Renal cortex interstitium (tissue), 15 donors: ENCODE measurements at places on chromosomes 6 and 20.

- DNase-seq = no peak
These were observed 681 bp downstream of the DIDO1 start for GRCh38 chr20:62925420-62926228.

DNA sequence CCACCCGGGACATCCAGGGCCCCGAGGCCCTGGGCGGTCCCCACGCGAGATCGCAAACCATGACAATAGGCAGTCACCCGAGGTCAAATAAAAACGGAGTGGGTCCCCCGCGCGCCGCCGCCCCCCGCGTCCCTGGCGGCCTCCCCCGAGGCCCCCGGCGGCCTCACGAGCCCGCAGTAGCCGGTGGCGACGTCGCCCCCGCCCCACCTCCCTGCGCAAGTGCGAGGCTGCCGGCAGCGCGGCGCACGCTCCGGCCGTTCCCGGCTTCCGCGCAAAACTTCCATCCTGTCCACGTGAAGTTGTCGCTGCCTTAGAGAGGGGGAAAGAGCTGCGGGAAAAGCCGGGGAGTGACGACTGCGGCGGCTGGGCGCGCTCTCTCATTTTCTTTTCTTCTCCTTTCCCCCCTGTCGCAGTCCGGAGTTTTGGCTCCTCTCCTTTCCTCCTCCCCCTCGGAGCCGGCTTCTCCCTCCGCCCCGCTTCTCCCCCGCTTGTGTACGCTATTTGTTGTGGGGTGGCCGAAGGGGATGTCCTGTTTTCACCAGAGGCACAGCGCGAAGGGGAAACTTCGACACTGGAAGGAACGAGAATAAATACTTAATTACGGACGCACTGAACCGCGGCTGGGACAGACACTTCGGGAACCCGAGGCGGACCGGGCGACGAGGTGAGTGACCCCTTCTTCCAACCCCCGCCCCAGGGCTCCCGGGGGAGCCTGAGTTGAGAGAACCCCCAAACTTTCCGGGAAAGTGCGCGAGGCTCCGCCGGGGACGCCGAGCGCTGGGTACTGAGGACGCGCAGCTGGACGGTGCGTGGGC lies at the start of gene EYA4:
EYA4 (plus strand) TSS at position 272 of the 815 bp plus-strand sequence. CDS start 33,424 bp downstream, outside the sequence.
- peak; percentile 38 for DNase-seq

DNA sequence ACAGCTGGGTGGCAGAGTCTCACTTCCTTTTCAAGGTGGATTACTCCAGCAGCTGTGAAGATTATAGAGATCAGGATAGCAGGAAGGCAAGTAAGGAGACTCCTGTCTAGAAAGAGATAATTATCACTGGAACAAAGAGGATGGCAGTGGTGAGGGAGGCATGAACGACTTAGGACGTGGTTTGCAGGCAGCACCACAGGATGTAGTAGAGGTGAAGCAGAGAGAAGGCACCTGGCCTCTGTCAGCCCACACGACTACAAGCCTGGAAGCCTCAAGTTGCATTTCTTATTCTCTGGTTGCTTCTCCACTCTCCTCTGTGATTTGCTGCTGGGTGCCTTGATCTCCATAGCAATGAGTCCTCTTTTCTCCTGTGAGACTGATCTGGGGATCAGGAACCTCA lies 62.7 kb downstream of the TSHZ2 start:
- DNase-seq = no peak

- no peak for DNase-seq
These were observed 567.2 kb downstream of the KIF16B start for GRCh38 chr20:16005915-16006493.

DNA sequence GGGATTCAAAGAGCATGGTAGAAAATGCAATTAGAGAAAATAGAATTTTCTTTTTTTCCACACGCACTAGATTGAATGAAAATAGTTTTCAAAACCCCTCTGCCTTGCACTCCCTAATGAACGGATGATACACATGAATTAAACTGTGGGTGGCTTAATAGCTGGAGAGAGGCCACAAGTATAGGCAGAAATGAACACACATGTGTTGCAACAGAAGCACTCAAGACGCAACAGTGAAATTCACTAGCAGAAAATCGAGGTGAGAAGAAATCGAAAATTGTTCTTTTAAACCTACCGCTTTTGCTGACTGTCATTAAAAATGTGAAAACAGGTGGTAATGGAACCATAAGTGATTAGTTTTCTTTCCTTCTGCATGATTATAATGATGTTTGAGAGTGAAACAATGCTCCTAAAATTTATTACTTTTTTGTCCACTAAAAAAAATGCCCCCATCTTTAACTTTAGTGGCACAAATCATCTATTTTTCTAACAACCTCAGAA lies 80.1 kb upstream of the SHLD1 start:
- no peak for DNase-seq
